ENCODE measurements at places on chromosomes 2 and 18. TPM values are rescaled to one million over a fixed set of nuclear protein-coding genes. Genes with fewer than 3 reads are reported as not detected.

GRCh38 chr18:48027401-48027963 is 97.0 kb upstream of the SMAD2 start:
- H3K36me3 ChIP-seq: no peaks in the 10 kb centered on the region
- no peaks in the 10 kb centered on the region for H3K27me3 ChIP-seq
- DNase-seq: no peak
- H3K4me1 ChIP-seq: no peaks in the 10 kb centered on the region
- H3K27ac ChIP-seq: no peak overlapping the region

DNA sequence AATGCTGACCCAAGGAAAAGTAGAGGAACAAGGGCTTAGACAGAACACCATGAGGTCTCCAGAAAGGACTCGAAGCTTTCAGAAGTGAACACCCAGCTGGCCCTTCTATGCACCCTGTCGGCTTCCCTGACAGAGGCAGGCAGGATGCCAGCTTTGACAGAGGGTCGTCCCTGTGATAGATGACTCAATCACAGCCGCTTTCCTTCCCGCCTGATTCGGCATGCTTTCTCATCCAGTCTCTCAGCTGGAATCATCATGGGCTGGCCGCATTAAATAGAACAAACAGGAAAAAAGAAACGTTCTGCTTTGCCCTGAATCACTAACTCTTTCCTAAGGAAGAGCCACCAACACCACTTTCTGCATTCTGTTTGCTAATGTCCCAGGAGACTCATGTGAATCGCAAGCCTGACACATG is 140.3 kb upstream of the RAB12 start:
- no peaks in the 10 kb centered on the region for H3K27me3 ChIP-seq
- no peak overlapping the region for H3K4me3 ChIP-seq
- no peak for DNase-seq
- no peaks in the 10 kb centered on the region for H3K4me1 ChIP-seq

DNA sequence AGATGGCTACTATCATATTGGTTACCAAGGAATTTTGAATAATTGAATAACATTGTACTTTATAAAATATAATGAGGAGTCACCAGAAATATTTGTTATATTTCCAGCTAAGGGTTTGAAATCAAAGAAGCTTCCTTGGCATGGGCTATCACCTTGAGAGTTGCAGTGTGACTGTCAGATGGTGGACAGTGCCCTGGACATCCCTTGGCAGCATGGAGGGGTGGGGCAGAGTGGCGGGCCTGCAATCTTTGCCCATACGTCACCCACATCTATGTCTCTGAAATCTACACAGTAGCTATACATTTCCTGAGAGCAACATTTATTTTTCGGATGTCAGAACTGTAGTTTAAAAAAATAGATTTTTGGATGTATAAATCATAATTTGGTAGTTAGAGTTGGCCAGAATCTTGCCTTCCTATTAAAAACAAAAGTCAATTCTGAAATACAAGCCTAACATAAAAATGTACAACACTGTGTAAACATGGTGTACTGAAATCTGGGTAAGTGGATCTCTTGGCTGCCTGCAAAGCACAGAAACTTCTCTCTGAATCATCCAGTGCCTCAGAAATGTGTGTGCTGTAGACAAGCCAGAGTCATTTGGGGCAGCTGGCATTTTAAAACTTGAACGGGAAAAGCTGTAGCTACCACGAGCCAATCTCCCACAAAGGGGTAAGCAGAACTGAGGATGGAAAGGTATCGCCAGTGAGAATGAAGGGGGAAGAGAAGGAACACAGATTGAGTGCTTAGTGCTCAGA is 124.2 kb upstream of the ARHGAP28 start:
- H3K27me3 ChIP-seq: no peaks in the 10 kb centered on the region
- DNase-seq: no peak
- H3K36me3 ChIP-seq: no peaks in the 10 kb centered on the region
- H3K4me3 ChIP-seq: no peak overlapping the region

DNA sequence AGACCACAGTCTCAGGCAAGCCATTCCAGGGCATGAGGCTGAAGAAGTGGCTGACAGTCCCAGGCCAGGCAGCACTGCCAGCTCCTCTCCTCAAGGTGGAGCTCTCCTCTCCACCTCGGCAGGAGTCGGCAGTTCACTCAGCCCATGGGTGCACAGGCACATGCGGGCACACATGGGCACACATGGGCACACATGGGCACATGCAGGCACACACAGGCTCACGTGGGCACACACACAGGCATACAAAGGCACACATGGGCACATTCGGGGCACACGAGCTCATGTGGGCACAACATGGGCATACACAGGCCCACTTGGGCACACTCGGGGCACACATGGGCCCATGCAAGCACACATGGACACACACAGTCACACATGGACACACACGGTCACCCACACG is 65.3 kb upstream of the TAF1B start:
- H3K4me1 ChIP-seq: no peaks in the 10 kb centered on the region
- no peaks in the 10 kb centered on the region for H3K36me3 ChIP-seq
- no peak overlapping the region for H3K4me3 ChIP-seq
- H3K27ac ChIP-seq: no peak overlapping the region
- H3K27me3 ChIP-seq: no peaks in the 10 kb centered on the region

- H3K36me3 ChIP-seq: no peaks in the 10 kb centered on the region
- H3K27me3 ChIP-seq: no peaks in the 10 kb centered on the region
- no peak for DNase-seq
- H3K27ac ChIP-seq: no peak overlapping the region
Observed at GRCh38 chr2:167480232-167480985, 592.1 kb downstream of the XIRP2 start.

GRCh38 chr2:235901243-235901642 is 266.9 kb downstream of the GBX2 start:
- H3K4me3 ChIP-seq: no peak overlapping the region
- H3K4me1 ChIP-seq: no peaks in the 10 kb centered on the region
- H3K36me3 ChIP-seq: no peaks in the 10 kb centered on the region
- DNase-seq: no peak

DNA sequence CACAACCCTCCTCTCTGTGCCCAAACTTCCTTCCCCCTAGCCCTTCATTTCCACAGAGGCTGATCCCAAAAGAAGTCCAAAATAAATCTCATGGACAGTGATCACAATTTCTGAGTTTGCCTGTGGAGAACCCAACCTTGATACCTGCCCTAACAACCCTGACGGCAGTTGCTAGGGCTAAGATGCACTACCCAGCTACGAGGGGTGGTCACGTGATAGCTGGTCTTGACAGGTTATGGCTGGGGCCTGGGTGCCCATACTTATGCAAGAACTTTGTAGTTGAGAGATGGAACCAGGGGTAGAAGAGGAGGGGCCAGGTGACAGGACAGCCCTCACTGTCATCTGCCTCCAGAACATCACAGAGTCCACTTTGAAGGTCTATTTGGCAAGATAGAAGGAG is 147.9 kb downstream of the AKAIN1 start:
- H3K4me1 ChIP-seq: no peaks in the 10 kb centered on the region
- no peaks in the 10 kb centered on the region for H3K36me3 ChIP-seq
- H3K4me3 ChIP-seq: no peak overlapping the region
- H3K27me3 ChIP-seq: no peaks in the 10 kb centered on the region

DNA sequence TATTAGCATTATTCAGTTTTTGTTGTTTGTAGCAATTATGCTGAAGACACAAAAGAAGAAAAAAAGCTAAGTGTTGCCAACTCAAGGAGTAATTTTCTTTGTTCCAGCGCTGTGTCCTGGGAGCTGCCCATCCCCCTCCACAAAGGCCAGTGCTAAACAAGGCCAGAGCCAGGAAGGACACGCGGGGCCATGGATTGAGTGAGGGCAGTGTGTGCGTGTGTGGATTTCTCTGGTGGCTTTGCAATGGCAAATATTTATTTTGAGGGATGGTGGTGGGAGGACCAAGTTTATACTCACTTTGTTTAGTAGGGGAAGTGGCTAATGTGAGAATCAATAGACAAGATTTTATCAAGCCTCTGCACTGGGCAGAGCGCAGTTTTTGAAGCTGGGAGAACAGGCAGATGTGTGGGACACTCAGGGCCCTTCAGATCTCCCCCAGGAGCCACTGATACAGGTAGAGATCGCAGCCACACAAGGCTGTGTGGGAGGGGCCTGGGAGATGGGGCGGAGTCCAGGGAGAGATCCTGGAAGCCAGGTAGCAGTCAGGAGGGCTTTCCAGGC is 11.4 kb downstream of the AGAP1 start:
- peak; percentile 18 for DNase-seq
- no peaks in the 10 kb centered on the region for H3K36me3 ChIP-seq
- H3K4me3 ChIP-seq: no peak overlapping the region

The MC4R gene
- total RNA-seq: not detected

The FLACC1 gene
- 0.91 TPM for total RNA-seq

The AMER3 gene
- total RNA-seq: 0.79 TPM
